GM06990 (cell line): ENCODE measurements at places on chromosomes 2 and 18.

DNA sequence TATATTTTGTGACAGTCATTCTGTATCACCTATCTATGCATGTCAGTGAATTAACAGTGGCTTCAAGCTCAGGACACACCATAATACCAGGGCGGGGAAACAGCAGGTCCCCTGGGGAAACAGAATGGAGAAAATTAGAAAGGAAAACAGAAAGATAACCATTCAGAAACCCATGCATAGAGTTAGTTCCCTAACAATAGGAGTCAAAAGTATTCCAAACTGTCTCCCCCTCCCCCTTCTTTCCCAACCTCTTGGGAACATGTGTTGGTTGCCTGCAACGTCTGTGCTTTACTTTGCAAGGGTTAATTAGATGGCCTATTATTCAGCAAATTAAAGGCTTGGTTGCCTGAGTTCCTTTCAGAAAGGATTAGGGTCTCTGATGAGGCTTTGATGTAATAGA lies 176.4 kb downstream of the MYO3B start:
- DNase-seq = no peak

DNA sequence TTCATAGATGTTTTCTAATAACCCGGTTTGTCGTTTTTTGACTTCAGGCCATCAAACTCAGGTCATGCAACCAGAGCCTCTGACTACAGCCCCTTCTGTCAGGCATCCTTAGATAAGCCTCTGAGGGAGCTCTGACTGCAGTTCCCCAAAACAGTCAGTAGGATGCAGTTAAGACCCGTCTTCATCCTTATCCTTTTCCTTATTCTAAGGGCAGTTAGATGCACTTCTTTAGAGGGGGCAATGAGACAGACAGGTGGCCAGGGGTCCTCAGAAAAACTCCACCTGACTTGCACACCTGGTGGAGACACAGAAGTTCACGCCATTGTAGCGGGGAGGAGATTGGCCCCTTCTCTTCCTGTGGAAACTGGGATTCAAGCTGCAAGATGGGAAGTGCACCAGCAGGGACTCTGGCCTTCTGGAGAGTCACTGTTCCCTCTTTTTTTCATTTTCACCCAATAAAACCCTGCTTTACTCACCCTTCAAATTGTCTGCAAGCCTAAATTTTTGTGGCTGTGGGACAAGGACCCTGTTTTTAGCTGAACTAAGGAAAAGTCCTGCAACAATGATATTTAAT lies 104.8 kb upstream of the TFPI start:
- DNase-seq = no peak

- DNase-seq = no peak
These were observed 101.3 kb downstream of the LOXHD1 start for GRCh38 chr18:46555724-46556123.

DNA sequence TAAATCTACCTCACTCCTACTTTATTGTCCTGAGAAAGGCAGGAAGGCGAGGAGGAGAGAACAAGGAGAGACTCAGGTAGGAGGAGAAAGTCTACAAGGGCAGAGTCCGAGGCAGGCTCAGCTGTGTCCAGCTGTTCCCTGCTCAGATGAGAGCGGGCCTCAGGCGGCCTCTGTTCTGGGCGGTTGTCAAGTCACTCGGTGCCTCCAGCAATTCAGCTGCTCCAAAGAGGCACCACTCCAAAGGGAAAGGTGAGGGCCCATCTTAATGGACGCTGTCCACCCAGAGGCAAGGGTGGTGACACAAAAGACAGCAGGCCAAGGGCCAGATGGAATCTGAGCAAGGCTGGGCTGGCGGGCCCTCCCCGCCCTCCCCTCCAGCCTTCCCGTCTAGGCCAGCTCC lies 101.4 kb upstream of the EPAS1 start:
- no peak for DNase-seq

DNA sequence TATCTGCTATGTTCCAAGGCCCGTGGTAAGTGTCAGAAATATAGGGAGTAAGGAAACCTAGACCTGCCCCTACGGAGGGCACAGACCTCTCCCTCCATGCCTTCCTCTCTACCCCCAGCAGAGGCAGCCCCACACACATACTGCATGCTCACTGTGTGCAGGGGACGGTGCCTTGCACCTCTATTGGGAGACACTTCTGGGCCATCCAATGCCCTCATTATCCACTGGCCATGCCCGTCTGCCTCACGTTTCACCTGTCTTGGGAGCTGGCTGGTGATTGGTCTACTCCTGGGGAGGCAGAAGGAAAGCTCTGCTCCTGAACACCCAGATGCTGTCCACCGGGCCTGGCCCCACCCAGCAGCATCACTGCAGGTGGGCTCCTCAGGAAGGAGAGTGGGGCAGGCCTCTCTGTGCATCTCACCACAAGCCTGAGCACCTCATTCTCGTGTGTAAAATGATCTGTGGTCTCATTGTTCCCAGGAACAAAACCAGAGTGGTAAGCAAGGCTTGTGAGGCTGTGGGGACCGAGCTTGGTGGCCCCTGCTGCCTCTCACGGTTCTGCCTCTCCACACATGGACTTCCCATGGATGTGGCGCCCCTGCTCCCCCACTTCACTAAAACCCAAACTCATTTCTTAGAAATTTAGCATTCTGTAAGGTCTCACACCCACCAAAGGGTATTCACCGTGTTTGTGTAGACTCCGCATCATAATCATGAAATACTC lies 312.5 kb upstream of the HS6ST1 start:
- DNase-seq = no peak

- peak; percentile 67 for DNase-seq
These were observed 67.0 kb downstream of the SP3 start for GRCh38 chr2:173898178-173898668.

DNA sequence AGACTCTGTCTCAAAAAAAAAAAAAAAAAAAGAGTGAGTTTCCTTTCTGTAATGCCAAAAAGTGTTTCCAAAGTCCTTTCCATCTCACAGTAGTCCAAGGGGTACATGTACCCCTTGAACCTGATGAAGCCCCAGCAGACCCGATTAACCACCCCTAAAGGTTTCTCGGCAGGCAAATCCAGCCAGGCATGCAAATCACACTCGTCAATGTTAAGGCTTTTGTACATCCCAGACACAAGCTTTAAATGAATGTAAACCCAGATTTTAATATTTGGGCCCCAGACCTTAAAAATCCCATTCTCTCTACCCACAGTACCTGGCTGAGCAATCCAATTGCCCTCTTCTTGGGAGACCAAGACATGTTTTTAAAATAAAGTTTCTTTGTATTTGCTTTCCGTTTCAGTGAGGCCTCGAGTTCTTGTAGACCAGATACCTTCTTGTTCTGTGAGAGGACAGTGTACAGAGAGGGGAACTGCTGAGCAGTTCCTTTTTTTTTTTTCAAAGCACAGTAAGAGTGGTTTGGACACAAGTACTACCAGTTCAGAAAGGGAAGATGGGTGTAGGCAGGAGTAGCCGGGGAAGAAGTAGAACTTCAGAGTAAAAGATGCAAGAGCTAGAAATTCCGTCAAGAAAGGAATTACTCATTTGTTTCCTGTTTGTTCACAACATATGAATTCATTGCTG lies at the start of gene NLRC4:
NLRC4 (minus strand) TSS at position 465 of the 684 bp plus-strand sequence. CDS start 8,111 bp downstream, outside the sequence.
- DNase-seq = peak; percentile 11

DNA sequence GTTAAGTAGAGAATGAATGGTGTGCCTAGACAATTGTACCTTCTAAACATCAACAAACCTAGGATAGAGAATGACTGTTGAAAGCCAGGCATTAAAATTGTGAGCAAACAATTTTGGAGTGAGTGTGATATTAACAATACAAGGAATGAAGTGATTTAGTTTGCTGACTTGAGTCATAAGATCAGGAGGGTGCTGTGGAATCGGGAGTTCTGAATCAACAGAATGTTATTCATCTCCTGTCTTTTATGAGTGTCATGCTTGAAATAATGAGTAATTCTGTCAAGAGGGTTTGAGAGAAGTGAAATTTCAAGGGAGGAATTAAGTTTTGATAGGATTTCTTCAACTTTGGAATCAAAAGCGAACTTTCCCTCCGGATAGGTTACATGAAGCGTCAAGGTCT lies 214.4 kb upstream of the DSEL start:
- no peak for DNase-seq

GRCh38 chr2:221402072-221402471 lies 170.0 kb downstream of the EPHA4 start:
- DNase-seq = no peak

- DNase-seq = peak; percentile 20
These were observed 110.4 kb upstream of the RAB27B start for GRCh38 chr18:54717673-54718407.

DNA sequence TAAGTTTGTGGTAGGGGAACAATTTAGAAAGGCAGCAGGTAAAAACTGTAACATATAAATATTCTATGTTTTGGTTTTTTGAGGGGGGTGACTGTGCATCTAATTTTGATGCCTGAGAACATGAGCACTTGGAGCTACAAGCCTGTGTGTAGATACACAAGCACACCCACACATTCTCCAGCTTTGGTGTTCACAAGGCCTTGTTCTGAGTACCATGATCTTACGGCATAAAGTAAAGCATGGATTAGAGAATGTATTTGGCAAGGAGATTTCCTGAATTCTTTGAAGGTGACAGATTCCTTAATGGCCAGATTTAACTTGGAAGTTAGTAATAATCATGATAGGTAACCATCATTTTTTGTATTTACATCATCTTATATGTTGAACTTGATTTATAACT lies 42.7 kb downstream of the MAP3K20 start:
- no peak for DNase-seq

- no peak for DNase-seq
These were observed 3.8 kb upstream of the UGT1A5 start for GRCh38 chr2:233708942-233709341.

DNA sequence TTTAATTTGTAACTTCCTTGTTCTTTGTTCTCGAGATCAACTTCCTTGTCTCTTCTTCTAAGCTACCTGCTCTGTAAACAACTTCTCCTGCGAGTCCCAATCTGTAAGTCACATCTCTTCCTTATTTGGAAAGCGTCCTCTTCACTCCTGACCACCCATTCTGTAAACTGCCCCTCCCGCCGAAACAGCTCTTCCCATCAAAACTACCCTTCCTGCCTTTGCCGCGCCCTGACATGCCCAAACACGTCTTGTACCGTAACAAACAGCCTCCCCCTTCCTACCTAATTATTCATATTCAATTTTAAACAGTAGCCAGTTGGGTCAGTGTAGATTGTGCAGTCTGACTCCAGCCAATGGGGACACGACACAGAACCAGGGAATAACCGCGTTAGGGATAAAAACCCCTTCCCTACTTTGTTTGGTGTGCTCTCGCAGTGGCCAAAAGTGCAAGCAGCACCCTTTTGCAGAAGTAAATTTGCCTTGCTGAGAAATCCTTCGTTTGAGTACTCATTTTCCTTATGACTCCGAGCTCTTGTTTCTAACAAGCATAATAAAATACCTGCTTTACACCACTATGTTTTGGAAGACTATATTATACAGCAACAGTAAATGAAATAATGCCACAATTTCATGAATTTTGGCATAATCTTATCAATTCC lies 39.8 kb downstream of the PIAS2 start:
- DNase-seq = no peak

GRCh38 chr18:55076643-55077218 lies 117.5 kb upstream of the CCDC68 start:
- no peak for DNase-seq

DNA sequence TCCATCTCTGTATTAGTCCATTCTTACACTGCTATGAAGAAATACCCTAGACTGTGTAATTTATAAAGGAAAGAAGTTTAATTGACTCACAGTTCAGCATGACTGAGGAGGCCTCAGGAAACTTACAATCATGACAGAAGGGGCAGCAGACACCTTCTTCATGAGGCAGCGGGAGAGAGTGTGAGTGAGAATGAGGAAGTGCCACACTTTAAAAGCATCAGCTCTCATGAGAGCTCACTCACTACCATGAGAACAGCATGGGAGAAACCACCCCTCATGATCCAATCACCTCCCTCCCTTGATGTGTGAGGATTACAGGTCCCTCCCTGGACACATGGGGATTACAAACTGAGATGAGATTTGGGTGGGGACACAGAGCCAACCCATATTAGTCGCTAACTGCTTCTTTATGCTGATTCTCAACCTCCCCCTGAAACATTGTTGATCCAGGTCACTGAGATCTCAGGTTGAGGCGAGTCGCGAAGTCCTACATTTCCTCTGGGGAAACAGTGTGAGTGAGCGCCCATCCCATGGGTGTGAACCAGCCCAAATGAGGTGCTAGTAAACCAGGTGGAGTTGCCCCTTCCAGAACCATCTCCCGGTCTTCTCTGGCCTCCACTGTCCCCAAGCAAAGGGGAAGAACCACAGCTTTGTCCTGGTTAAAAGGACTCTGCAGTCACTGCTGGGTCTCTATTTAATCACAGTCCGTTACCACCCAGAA lies 123.8 kb downstream of the CAPN13 start:
- DNase-seq = no peak

GRCh38 chr18:55286257-55286825 lies 301.7 kb downstream of the TCF4 start:
- DNase-seq = no peak

- no peak for DNase-seq
These were observed 550.1 kb upstream of the DCC start for GRCh38 chr18:51789871-51790270.

DNA sequence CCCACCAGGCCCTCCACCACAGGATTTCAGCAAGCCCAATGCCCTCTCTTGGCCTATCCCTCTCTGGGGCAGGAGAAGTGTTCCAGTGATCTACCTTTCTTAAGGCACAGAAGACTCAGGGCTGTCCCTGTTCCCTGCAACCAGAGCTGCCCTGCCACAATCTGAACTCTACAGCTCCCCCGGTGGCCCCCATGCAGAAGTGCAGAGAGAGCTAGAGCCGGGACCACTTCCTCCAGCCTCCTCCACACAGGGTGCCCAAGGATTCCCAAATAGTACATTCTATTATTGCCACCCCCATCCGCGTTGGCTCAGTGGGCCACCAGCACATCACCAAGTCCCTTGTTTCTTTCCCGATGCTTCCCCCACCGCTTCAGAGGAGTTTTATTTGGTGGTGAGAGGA lies 114.8 kb upstream of the PTPRM start:
- DNase-seq = no peak

- DNase-seq = no peak
These were observed 8.8 kb downstream of the SIGLEC15 start for GRCh38 chr18:45834306-45834705.

DNA sequence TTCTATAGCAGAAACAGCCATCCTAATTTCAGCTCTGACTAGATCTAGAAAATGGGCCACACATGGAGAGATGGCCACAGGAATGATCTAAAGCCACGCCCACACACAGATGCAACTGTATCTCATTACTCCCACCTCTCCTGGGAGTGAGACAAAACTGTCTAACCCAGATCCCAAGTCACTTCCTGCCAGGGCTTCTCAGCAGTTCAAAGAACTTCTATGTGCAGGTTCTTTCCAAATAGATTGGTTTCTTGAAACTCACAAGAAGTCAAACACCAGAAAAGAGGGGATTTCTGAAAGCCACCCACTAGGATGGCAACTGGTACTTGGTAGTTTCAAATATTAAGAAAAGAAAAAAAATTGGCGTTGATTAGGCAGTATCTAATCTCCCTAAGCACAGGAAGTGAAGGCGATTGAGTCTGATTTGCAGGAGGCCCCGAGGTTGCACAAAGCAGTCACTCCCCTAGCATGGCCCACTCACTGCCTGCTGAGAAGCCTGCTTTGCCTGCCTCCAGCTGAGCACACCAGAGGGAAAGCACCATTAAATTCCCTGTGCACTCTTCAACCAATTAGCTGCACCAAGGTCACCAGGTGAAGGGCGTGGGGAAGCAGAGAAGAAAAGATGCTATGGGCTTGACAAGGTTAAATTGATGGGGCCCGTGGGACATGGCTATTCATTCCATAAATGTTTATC lies 51.1 kb downstream of the PAPOLG start:
- DNase-seq = peak; percentile 62
